ENCODE measurements at places on chromosomes 4 and X. TPM values are rescaled to one million over a fixed set of nuclear protein-coding genes. Genes with fewer than 3 reads are reported as not detected.

- DNase-seq = no peak
These were observed 43.0 kb upstream of the HMX1 start for GRCh38 chr4:8914461-8915171.

The GABRB1 gene
- 0.29 TPM for total RNA-seq

GRCh38 chrX:118353081-118353850, 7.4 kb downstream of the WDR44 start:
- DNase-seq = no peak

DNA sequence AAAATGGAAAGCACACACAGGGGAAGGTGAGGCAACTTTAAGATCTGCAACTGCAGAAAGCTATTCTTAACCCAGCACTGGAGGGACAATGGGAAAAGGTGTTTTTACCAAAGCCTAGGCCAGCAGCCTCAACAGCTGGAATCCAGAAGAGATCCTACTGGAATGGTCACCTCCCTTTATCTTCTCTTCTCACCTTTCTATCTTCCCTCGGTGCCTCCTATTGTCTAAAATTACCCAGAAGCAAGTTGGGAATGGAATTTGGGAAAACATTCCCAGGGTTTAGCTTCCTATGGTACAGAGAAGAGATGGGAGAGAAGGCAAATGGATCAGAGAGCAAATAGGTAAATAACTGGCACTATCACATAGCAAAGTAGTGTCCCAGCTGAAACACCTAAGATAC, 73.1 kb downstream of the TIGD2 start:
- DNase-seq = no peak

DNA sequence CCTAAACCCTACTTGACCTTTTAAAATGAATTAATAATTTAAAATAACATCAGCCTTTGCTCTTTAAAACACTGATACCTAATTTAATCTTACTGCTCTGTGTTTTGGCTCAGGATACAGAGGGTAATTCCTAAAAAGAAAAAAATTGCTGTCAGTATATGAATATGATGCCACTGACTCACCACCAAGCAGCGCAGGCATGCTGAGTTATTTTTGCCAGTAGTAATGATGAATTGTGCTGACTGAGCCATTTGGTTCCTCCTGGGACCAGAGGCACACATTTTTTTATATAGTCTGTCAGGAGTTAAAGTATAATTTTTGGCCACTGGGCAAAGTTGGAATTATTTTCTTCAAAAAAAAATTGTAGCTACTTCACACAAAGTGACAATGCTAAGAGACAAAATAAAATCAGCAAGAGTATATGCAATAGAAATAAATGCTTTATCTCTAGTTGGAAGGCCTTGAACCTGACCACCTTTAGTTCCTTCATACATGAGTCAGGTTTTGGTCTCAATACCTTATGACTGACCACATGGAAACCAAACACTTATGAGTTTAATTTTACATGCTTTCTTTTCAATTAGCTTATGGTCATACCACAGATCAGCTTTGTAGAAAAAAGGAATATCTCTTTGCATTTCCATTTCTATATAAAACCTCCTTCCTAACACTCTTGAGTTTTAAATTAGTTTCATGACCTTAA, 115.1 kb downstream of the PPP3CA start:
- no peak for DNase-seq

The FOXP3 gene
- total RNA-seq = 0.07 TPM

DNA sequence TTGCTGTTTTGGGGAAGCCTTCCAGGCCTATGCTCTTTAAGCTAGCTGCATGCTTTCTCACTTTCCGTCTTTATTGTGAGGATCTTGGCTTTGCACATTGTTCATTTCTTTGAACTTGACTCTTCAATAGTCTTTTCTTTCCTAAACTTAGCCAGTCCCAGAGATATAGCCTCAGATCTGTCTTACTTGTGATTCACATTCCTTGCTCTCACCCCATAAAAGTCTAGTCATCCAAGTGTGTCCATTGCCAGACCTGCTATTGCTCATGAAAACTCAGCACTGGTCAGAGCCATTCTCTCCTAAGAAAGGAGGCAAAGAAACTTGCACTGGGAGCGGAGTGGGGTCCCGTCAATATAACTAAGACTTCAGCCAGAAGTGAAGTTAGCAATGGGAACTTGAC, 275.0 kb upstream of the CTSO start:
- no peak for DNase-seq

- DNase-seq = no peak
These were observed 332.4 kb downstream of the SLC7A11 start for GRCh38 chr4:137909529-137910309.

- DNase-seq = no peak
These were observed 5.3 kb downstream of the FBXW7 start for GRCh38 chr4:152530600-152530999.

DNA sequence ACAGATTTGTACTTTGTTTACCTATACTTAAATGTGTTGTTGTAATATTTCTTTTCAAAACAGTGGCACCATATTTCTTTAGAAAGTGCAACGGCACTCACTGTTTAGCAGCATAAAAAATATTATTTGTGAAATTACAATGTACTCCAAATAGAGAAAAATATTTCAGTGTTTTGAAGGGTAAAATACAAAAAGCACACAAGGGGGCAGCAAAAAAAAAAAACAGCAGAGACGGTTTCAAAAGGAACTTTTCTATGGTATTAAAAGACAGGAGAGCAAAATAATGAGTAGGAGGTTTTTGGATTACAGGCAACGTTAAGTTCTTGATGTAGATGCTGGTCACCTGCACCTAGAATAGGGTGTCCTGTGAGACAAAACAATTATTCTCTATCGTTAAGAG, 2.0 kb downstream of the NUDT11 start:
- DNase-seq = no peak

The ANKRD50 gene
- total RNA-seq = 7.2 TPM

DNA sequence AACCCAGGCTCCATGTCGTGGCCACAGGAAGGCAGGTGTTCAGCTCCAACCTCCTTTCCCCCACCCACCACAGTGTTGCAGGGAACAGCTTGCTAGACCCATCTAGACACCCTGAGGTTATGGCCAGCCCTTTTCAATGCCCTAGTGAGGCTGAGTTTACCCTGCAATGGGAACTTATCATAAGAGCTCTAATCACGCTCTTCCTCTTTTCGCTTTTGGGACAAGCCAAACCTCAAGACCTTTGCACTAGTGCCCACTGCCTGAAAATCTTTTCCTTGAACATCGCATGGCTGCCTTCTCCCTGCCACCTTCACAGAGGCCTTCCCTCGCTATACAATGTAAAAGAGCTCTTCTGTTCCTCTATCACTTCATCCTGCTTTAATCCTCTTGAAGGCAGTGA, 2.4 kb upstream of the FGFBP2 start:
- no peak for DNase-seq

GRCh38 chr4:25441519-25442117, 64.6 kb downstream of the ANAPC4 start:
- DNase-seq = peak; percentile 31

The LIMCH1 gene
- total RNA-seq = 15.5 TPM

The ARX gene
- total RNA-seq = not detected

GRCh38 chr4:100504086-100504874, 13.5 kb downstream of the EMCN start:
- DNase-seq = no peak

The HCFC1 gene
- total RNA-seq = 59.7 TPM

The GABRA4 gene
- total RNA-seq = not detected

- DNase-seq = no peak
These were observed 34.1 kb upstream of the SORCS2 start for GRCh38 chr4:7158081-7158750.

- DNase-seq = no peak
These were observed 80.7 kb upstream of the TMEM164 start for GRCh38 chrX:109922190-109922589.

DNA sequence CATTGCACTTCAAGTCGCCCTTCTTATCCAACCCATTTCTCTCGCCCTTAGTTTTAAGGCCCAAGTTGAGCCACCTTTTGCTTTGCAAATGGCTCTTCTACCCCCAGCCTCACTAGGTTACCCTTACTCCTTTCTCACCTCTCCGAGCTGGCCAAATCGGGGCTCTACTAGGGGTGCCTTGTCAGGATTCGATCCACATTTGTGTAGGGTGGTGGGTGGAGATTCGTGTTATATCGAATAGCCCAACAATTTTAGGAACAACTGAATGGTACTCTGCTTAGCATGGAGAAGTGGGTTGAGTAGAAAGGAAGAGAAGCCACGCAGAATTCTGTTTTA, 3.5 kb downstream of the SLIT2 start:
- no peak for DNase-seq

The RHOXF2B gene
- not detected for total RNA-seq

GRCh38 chr4:38860788-38861424, 4.3 kb upstream of the TLR6 start:
- no peak for DNase-seq

DNA sequence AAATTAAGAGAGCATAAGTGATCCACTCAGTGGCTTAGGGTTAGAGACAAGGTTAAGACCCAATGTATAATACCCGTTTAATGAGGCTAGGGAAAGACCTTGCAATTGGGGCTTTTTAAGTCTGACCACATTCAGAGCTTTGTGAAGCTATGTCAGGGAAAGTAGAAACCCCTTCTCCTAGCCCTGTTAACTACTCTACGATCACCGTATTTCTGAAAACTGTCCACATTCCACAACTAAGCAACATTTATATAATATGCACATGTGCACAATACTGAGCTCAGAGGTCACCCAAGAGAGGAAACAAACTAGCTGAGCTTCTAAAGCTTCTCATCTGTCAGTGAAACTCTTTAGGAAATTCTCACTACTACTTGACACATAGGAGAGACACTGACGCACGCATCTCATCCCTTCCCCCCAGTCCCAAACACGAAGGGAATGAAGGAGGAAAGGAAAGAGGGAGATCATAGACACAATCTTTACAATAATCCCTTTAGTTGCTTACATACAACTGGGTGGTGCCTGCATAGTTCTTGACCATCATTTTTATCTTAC, 56.2 kb downstream of the METTL14 start:
- DNase-seq = no peak

- DNase-seq = no peak
These were observed 50.3 kb downstream of the FTHL17 start for GRCh38 chrX:31021537-31021936.

The TIGD4 gene
- total RNA-seq = 0.12 TPM

- DNase-seq = no peak
These were observed 200.4 kb downstream of the MAB21L2 start for GRCh38 chr4:150782311-150782710.

GRCh38 chr4:103400405-103400804, 202.3 kb upstream of the CENPE start:
- peak; percentile 18 for DNase-seq

- no peak for DNase-seq
These were observed 646.1 kb downstream of the RAPGEF2 start for GRCh38 chr4:159748834-159749444.

- DNase-seq = no peak
These were observed 319.1 kb downstream of the C4orf33 start for GRCh38 chr4:129415004-129415403.

Measured in epithelial cell of proximal tubule (primary cell).